ENCODE measurements at places on chromosomes 2 and 18.

- DNase-seq, result no peak
These were observed 60.0 kb upstream of the DTNA start for GRCh38 chr18:34650121-34650545.

DNA sequence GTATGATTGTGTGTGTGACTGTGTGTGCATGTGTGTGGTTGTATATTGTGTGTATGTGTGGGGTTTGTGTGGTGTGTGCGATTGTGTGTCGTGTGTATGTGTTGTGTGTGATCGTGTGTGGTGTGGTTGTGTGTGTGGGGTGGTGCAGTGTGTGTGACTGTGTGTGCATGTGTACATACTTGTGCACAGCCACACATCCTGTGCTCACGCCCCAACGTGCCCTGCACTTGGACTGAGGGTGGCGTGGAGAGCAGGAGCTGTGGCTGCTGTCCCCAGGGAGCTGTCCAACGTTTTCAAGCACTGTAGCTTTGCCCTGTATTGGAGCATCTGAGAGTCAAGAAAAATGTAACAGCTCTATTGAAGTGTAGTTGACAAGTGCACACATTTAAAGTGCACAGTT, 243.2 kb upstream of the HDAC4 start:
- no peak for DNase-seq

GRCh38 chr18:79042276-79042675, 26.9 kb upstream of the ATP9B start:
- DNase-seq, result no peak

DNA sequence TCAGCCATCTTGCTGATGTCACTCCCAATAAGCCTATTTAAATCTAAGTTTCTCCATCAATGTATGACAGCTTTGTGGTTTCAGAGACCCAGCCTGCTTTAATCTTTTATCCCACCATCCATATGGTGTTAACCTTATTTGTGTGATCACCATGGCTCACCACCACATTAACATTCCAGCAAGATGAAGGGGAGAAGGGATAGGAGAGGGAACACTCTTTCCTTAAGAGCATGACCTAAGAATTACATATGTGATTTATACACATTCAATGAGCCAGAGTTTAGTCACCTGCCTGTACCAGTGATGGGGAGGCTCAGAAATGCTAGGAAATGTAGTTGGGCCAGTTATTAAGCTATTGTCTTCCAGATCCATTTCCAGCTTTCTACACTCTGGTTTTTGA, 44.5 kb upstream of the CHN1 start:
- DNase-seq, result no peak

DNA sequence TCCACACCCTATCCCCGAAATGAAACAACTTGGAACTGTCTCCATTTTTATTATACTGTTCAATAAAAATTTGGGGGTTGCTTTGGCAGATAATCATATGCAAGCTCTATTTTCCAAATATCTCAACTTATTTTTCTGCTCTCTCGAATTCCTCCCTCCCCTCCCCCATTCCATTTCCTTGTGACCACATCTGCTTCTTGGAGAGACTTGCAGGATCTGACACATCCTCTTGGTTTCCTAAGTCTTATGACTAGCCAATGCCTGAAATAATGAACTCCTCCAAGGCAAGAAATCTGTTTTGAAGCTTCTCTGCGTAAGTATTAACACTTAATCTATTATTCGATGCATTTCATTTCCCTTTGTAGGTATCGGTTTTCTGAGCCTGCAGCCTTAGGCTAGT, 16.1 kb downstream of the TGIF1 start:
- DNase-seq, result no peak

DNA sequence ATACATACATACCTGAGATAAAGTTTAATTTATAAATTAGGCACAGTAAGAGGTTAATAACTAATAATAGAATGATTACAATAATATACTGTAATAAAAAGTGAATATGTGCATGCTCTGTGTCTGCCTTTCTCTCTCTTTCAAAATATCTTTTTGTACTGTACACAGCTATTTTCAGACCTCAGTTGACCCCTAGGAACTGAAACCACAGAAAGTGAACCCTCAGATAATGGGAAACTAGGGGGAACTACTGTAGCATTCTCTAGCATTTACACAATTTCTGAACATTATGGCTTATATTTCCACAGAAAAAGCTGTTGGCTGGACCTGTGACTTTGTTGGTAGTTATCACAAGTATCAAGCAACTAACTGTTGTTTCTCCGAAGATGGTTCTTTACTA, 25.9 kb downstream of the WDR75 start:
- no peak for DNase-seq
